ENCODE measurements at places on chromosomes 16 and 17.
A peak's percentile ranks its signal among the peaks of the same experiment; 100 is the strongest.

- peak; percentile 88 for DNase-seq
Observed at GRCh38 chr17:80649672-80650330, 105.2 kb downstream of the RPTOR start.

GRCh38 chr17:82317394-82318168 is at the start of gene CD7:
Gene CD7 (minus strand): TSS chr17:82317608. CDS start chr17:82317495, 113 bp downstream.
- DNase-seq, result no peak

DNA sequence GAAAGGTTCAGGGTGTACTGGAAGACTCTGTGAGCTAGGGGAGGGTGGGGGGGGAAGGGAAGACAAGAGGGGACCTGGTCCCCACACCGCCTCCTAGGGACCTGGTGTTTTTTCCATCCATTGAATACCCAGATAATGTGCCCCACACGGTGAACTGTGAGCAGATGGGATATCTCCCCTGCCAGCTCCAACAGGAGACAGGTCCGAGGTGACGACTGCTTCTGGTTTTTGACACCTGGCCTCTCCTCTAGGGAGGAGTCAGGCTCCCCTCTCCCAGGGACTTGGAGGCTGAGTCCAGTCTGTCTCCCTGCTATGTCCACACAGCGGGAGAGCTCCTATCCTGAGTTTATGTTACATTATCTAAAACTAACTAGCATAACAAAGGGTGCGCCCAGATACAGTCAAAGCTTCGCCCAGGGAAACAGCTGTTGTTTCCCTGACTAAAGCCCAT is 1.8 kb downstream of the MARVELD3 start:
- no peak for DNase-seq

- no peak for DNase-seq
Observed at GRCh38 chr17:9140550-9141424, 119.5 kb downstream of the NTN1 start.

DNA sequence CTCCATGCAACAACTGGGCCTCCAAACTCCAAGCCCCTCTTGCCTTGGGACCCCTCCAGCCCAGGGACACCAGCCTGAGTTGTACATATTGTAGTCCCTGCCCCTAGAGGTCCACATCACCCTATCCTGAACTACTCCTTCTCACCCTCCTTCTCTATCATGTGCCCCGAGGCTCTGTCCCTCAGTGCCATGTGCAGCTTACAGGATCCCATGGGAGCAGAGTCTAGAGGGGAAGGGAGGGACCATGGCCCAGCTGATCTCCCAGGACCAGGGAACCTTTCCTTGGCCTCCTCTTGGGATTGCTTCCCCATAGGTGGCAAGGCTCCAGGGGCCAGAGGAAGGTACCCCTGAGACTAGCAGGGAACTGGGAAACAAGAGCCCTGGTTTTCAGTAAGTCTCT is 35.3 kb downstream of the TMEM132E start:
- DNase-seq, result no peak

DNA sequence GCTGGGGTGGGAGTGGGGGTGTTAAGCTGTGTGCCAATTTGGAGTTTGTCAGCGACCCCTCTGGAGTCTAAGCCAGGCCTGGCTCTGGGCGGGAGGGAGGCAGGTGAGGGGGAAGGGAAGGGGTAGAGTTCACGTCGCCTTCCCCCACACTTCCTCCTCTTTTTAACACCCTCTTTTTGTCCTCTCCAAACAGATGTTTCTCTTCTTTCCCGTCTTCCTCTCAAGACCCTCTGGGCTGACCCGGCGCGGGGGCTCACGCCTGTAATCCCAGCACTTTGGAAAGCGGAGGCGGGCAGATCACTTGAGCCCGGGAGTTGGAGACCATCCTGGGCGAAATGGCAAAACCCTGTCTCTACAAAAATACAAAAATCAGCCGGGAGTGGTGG is 3.3 kb downstream of the HOXB1 start:
- DNase-seq, result no peak

DNA sequence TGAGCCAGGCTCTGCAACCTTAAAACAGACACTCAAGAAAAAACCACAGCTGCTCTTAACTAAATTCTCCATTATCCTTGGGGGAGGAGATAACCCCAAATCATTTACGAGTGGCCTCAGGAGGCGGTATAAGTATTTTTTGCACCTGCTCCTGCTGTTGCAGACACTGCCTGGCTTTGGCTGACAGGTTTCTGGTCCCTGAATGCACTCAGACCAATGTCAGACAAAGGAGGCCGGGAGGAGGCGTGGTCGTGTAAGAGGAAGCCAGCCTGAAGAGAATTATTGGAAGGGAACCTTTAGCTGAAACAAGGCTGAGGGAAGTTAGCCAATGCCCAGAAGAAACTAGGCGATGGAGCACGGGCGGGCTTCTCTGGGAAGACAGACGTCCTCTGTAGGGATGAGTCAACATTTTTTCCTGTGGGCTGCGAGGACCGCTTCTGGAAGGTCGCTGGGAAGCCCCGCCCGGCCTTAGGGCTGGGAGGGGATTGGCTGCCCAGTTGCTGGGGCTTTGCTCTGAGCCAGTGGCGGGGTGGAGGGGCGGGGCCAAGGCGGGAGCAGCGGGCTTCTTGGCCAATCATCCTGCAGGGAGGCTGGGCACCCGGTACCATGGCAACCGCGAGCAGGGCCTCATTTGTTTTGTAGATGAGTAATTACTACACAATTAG is 82.3 kb downstream of the CCDC182 start:
- DNase-seq, result peak; percentile 98

DNA sequence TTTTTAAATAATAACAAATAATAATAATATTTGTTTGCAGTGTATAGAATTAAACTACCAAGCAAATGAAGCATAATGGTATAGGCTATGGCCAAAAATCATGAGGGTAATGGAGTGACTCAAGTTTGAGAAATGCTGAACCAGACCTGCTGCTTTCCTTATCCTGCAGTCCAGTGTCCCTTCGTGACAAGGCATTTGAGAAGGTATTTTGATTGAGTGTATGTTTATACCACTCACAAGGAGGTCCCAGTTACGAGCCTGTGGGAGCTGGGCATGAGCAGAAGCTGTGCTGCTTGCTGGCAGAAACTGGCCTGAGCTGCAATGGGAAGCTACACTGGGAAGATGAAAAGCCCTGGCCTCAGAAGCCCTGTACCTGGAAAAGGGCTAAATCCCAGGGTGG is 50.3 kb downstream of the GNAO1 start:
- peak; percentile 77 for DNase-seq

- DNase-seq, result no peak
Observed at GRCh38 chr17:28955408-28955807, 4.1 kb upstream of the PHF12 start.

GRCh38 chr16:26070302-26071100 is 378.7 kb downstream of the HS3ST4 start:
- DNase-seq, result no peak

DNA sequence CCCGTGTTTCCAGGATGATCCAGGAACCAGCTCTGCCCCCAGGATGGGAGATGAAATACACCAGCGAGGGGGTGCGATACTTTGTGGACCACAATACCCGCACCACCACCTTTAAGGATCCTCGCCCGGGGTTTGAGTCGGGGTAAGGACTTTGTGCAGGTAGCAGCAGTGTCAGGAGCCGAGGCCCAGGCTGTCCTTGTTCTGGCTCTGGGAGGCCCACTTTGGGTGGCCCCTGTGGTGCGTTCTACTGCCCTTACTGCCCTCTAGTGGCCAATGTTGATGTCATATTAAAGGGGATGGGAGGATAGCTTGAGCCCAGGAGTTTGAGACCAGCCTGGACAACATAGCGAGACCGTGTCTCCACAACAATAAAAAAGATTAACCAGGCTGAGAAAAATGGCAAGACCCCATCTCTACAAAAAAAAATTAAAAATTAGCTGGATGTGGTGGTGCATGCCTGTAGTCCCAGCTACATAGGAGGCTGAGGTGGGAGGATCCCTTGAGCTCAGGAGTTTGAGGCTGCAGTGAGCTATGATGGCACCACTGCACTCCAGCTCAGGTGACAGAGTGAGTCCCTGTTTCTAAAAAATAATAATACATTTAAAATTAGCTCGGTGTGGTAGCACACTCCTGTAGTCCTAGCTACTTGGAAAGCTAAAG is 20.9 kb upstream of the CLEC18A start:
- peak; percentile 62 for DNase-seq

DNA sequence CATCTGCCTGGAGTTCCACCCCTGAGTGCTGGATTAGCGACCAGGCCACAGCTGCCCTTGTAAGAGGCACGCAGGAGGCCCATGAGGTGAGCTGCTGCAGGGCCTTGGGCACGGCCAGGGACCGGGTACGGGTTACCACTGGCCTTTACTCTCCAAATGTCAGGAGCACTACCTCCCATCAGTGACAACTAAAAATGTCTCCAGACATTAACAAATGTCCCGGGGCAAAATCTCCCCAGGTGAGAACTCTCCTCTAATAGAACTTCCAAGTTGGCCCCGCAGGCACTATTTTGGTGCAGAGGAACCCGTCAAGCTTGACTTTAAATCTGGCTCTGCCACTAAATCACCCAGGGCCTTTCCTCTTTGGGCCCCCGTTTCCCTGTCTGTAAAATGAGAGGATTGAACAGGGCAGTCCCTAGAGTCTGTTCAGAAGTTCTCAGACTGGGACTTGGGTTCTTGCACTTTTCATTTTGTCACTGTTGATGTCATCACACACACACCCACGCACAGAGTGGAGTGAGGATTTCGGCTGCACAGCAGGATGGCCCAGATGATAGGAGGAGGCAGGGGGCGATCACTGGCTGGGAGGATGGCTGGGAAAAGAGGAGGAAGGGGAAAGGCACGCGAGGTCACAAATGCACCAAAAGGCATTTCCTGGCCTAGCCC is 24.5 kb upstream of the MAPT start:
- DNase-seq, result no peak

DNA sequence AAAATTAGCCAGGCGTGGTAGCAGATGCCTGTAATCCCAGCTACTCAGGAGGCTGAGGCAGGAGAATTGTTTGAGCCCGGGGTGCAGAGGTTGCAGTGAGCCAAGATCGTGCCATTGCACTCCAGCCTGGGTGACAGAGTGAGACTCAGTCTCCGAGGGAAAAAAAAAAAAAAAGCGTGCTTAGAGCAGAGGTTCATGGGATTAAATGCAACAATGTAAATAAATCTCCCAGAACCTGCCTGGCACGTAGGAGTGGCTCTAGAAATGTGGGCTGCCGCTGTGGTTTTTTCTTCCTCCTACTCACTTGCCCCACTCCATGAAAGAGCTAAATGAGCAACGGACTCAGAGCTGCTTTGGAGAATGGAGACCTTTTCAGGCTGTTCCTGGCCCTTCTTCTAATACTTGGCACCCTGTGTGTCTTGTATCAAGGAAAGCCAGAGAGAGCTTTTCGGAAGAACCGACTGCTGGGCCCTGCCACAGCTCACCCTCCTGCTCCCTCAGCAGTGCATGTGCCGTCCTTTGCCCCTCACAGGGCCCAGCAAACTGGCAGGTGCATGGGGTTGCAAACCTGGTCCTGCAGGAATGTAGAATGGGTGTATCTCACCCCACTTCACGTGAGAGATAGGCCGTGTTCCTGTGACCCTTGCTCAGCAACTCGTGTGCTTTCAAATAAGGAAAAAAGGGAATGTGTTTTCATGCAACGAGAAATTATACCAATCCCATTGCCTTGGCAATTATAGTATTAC is 52.0 kb downstream of the LDHD start:
- DNase-seq, result no peak

DNA sequence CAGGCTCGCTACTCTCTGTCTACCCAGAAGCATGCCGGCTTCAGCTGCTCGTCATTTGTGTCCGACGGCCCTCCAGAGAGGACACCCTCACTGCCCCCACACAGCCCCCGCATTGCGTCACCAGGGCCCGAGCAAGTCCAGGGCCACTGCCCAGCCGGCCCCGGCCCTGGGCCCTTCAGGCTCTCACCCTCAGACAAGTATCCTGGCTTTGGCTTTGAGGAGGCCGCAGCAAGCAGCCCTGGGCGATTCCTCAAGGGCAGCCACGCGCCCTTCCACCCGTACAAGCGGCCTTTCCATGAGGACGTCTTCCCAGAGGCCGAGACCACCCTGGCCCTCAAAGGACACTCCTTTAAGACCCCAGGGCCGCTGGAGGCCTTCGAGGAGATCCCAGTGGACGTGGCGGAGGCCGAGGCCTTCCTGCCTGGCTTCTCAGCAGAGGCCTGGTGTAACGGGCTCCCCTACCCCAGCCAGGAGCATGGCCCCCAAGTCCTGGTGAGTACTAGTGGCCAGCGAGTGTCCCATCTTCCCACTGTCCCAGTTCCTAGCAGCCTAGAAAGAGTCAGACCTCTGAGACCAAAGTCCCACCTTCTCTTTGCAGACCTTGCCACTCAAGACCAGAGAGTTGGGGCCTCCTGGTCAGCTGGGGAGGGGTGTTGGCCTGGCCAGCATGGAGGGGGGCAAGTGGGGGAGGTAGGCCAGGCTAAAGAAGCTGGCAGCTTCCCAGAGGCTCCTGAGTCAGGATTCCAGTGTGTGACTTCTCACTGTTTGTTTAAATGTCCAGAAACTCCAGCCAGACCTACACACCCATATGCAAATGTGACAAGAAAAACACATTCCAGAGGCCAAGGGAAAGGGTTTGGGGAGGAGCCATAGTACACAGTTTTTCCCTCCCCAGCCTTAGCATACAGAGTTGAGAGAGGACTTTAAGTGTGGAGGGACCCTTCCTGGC is 18.6 kb downstream of the FOXN1 start:
- DNase-seq, result peak; percentile 88

- DNase-seq, result no peak
Observed at GRCh38 chr16:89062389-89063345, 31.0 kb upstream of the ACSF3 start.

DNA sequence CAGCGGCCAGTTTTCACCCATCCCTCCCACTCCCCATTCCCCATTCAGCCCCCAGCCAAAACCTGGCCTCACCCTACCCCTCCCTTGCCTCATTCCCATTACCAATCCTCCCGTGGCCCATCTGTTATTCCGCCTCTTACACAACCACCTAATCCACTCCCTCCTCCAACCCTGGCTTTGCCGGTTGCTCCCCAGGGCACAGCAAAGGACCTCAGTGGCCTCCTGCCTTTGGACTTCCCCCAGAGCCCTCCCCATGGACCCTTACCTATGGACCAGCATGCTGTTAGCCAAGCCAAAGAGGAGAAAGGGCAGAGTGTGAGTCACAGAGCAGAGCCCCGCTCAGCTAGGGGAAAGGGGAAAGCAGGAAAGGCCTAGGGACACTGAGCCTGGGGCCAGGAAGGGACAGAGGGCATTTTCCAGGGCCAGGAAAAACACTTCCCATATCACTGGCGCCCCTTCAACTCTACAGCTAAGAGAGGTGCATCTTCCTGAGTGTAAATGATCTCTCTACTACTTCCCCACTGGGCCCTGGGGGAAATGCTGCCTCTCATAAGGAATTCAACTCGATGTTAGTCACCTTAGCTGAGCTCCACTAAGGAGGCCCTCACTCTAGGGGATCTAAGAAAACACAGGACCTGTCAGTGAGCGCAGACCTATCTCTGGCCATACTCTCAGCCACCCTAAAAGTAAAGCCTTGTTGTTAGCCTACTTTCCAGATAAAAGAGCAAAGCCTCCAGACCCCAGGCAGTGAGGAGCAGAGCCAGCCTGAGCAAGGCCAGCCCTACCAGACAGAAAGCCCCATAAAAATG is 10.6 kb downstream of the PEMT start:
- DNase-seq, result peak; percentile 22

GRCh38 chr17:46822388-46822921 is 4.0 kb upstream of the WNT3 start:
- DNase-seq, result no peak

- DNase-seq, result peak; percentile 38
Observed at GRCh38 chr17:72826602-72827001, 265.9 kb downstream of the SLC39A11 start.

GRCh38 chr17:57886020-57886419 is 36.2 kb upstream of the MRPS23 start:
- no peak for DNase-seq

GRCh38 chr16:74997042-74997491 is 1.8 kb upstream of the ZNRF1 start:
- DNase-seq, result no peak

Data from fibroblast of skin of back (primary cell).